Ovary (tissue), 10 donors: ENCODE measurements at places on chromosomes 12 and 14. TPM values are rescaled to one million over a fixed set of nuclear protein-coding genes. Genes with fewer than 3 reads are reported as not detected.

The DBX2 gene
- not detected for total RNA-seq

The SLC10A1 gene
- not detected for total RNA-seq

The IL31 gene
- not detected for total RNA-seq

The SYNDIG1L gene
- total RNA-seq, result not detected

The C14orf180 gene
- 0.12 TPM for total RNA-seq

- H3K27me3 ChIP-seq, result no peaks in the 10 kb centered on the region
- DNase-seq, result no peak
- no peaks in the 10 kb centered on the region for H3K36me3 ChIP-seq
- no peaks in the 10 kb centered on the region for H3K4me1 ChIP-seq
- H3K4me3 ChIP-seq, result no peak overlapping the region
Measured at GRCh38 chr12:71958993-71959578, 20.4 kb downstream of the TPH2 start.

- peaks cover 13% of the 10 kb centered on the region for H3K4me1 ChIP-seq
- peak overlapping the region; percentile 32 for H3K27ac ChIP-seq
- no peak overlapping the region for H3K4me3 ChIP-seq
- H3K27me3 ChIP-seq, result no peaks in the 10 kb centered on the region
- no peaks in the 10 kb centered on the region for H3K36me3 ChIP-seq
- no peak for DNase-seq
Measured at GRCh38 chr14:75236901-75237419, 41.7 kb upstream of the FOS start.

- H3K27me3 ChIP-seq, result no peaks in the 10 kb centered on the region
- no peak for DNase-seq
- H3K27ac ChIP-seq, result peak overlapping the region; percentile 100
Measured at GRCh38 chr14:103332143-103332919, 1.7 kb upstream of the EIF5 start.

DNA sequence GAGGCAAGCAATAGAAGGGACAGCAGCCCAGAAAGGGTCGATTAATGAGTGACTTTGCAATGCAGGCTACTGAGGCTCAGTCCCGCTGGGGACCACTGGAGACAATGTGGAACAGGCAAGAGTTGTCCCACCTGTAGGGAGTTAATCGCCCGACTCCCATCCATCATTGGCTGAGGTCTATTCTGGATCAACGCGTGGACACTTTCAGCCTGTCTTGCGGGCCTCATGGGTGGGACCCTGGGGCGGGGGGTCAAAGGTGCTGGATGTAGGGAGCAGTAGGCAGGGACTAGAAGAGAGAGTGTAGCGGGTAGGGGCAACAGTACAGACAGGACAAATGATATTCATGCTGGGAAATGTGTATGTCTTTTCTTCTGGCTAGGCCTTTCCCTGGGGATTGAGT is 6.1 kb downstream of the IFI27L2 start:
- H3K27me3 ChIP-seq, result no peaks in the 10 kb centered on the region
- no peak overlapping the region for H3K27ac ChIP-seq
- H3K4me1 ChIP-seq, result no peaks in the 10 kb centered on the region
- no peak for DNase-seq

GRCh38 chr12:109896188-109896587 is 3.9 kb upstream of the TCHP start:
- H3K36me3 ChIP-seq, result no peaks in the 10 kb centered on the region
- H3K27ac ChIP-seq, result no peak overlapping the region
- peaks cover 2% of the 10 kb centered on the region for H3K4me1 ChIP-seq
- no peak for DNase-seq

DNA sequence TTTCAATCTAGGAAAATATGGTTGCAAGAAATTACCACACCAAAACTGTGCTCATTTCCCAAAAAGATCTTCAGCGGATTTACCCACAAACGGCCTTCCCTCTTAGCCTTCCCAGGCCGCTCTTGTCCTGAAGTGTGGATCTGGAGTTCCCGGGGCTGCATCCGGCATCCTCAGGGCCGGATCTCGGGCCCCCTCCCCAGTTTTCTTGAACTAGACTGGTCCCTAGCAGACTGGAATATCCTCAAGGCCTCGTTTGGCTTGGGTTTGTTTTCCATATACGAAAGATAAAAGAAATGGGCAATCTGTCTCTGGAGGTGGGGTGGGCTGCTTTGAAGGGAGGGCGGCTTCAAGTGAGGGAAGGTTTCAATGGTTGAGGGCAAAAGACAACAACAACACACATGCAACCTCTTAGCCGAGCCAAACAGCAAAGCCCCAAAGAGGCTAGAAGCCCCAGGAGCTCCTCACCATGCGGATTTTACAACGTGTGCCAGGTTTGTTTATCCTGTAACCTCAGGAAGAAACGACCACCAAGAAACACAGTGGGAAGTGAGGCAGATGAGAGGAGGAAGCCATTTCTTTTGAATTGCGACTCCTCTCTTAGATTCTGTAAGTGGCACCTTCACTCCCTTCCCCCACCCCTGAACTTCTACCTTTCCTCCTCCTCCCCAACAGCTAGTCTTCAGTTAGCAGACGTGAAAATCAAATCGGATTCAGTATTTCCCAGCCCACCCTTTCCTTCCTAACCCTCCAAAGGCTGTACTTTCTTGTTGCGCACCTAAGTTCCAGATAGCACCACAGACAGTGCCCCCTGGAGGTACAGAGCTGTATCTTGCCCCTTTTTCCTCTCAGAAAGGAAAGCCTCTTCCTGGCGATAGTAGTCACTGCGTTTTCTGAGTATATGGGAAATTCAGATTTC is 2.6 kb downstream of the MYF6 start:
- H3K27ac ChIP-seq, result no peak overlapping the region
- no peaks in the 10 kb centered on the region for H3K4me1 ChIP-seq
- H3K27me3 ChIP-seq, result no peaks in the 10 kb centered on the region
